ENCODE measurements at places on chromosomes 1 and 21. TPM values are rescaled to one million over a fixed set of nuclear protein-coding genes. Genes with fewer than 3 reads are reported as not detected.

GRCh38 chr1:68938051-68938666 lies 441.3 kb upstream of the DEPDC1 start:
- no peak for DNase-seq

GRCh38 chr1:21685946-21686678 lies 17.0 kb upstream of the RAP1GAP start:
- DNase-seq = no peak

- peak; percentile 54 for DNase-seq
Observed at GRCh38 chr1:110069404-110070281, 829 bp downstream of the ALX3 start.

- peak; percentile 56 for DNase-seq
Observed at GRCh38 chr1:95041491-95042165, 31.1 kb downstream of the ALG14 start.

DNA sequence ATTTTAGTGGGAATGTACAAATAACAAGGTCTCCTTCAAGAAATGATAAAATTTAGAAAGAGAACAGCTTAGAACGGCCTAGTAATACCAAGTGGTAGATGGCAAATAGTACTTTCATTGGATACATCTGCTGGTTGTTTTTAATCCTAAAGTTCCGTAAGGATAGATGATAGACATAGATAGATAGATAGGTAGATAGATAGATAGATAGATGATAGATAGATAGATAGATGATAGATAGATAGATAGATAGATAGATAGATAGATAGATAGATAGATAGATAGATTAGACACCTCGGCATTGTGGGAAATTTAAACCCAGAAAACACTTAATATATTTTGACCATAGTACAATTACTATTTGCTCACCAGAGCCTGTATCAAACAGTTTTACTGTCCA lies 288.5 kb downstream of the TPR start:
- no peak for DNase-seq

DNA sequence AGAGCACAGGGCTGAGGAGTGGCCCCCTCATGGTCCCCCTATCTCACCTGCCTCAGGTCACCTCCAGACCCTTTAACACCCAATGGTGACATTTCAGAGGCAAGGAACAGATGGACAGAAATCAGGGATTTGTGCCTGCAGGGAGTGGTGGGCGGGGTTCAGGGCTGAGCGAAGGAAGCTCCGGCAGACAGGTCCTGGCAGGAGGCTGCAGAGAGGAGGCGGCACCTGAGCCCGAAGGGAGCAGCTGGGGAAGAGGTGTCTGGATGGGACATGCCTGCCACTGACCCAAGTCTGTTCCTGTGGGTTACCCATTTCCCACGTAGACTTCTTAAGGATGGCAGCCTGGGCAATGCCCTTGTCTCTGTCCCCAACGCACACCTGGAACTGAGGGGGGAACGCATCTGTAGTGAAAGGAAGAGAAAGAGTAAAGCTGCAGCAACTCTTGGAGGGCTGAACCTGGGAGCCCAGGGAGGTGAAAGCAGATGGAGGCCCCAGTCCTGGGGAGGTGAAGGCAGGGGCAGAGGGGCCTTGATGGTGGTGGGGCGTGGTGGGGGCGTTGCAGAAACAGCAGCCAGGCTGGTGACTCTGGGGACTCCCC lies 61.6 kb upstream of the ADARB1 start:
- peak; percentile 57 for DNase-seq

GRCh38 chr1:101235696-101236515 lies 913 bp upstream of the S1PR1 start:
- peak; percentile 19 for DNase-seq

GRCh38 chr1:208065862-208066261 lies 154.9 kb upstream of the CD34 start:
- DNase-seq = no peak

DNA sequence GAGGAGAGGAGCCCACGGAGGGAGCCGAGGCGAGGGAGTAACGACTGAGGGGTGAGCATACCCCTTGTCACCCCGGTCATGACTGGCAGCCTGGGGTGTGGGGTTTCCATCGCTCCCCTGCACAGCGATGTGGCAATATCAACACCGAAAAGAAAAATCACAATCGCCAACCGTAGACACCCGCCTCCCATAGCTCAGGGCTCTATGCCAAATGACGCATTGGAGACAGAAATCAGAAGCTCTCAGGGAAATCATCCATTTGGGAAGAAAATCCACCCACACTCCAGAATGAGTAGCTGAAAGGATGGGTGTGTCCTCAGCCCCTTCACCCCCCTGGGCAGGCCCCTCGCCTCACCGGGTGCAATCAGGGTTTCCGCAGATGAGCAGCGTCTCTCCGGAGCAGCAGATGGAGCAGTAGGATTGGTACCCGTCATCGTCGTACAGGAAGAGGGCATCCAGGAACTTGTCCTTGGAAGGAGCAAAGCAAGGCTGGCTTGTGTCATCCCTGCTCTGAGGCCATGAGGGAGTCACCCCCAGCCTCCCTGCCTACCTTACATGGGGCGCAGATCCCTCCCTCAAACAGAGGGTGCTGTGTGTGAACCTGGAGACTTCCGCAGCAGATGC lies 2.5 kb downstream of the DNMT3L start:
- no peak for DNase-seq

GRCh38 chr1:199794105-199794863 lies 233.2 kb upstream of the NR5A2 start:
- DNase-seq = no peak

GRCh38 chr1:212124690-212125582 lies 89.4 kb downstream of the DTL start:
- DNase-seq = no peak

GRCh38 chr1:201565024-201565730 lies 26.2 kb downstream of the NAV1 start:
- peak; percentile 79 for DNase-seq

DNA sequence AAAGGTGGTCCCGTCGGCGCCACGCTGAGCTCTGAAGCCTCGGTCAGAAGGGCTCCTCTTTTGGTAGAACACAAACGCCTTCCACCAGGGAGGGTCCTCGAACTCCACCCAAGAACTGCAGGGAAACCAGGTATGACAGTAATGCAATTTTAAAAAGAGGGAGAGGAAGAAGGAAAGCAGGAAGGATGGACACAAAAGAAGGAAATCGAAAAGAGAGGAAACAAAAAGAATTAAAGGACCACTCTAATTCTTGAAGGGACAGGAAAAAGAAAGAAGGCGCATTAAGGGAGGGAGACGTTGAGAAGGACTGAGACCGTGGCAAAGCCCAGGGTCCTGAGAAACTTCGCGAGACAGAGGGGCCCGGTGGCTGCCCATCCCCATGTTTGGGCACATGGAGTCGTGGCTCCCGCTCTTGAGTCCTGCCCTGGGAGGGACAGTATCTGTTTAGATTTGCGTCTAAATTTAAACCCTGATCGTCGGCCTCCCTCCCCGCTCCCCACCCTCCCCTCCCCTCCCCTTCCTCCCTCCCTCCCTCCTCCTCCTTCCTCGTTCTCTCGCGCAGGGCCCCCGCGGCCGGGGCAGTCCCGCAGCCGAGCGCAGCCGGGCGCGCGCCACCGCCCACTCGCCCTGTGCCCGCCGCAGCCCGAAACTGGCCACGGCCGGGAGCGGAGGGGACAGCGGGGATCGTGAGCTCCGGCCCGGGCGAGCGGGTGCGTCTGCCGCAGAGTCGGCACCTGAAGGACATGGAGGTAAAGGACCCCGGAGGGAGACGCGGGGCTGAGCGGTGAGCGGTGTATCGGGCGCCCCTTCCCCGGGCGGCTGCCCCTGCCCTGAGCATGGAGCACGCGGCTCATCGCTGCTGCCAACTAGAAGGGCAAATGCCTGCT lies at the start of gene RCSD1:
TSS of gene RCSD1 (plus strand) at position 552 of the 887 bp plus-strand sequence. CDS start at position 744, 192 bp downstream.
- DNase-seq = peak; percentile 19

DNA sequence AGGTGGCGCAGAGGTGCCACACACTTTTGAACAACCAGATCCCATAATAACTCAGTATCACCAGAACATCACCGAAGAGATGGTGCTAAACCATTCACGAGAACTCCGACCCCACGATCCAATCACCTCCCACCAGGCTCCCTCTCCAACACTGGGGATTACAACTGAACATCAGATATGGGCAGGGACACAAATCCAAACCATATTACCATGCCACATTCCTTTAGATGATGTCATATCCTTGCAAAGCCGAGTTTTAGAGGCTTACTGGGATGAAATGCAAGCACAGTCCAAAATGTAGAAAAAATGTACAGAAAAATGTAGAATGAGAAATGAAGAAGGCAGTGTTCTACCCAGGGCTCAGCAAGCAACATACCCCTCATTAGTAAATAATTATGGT lies 64.7 kb downstream of the SGIP1 start:
- DNase-seq = peak; percentile 41

- no peak for DNase-seq
Observed at GRCh38 chr1:238777551-238777950, 608.8 kb upstream of the CHRM3 start.

DNA sequence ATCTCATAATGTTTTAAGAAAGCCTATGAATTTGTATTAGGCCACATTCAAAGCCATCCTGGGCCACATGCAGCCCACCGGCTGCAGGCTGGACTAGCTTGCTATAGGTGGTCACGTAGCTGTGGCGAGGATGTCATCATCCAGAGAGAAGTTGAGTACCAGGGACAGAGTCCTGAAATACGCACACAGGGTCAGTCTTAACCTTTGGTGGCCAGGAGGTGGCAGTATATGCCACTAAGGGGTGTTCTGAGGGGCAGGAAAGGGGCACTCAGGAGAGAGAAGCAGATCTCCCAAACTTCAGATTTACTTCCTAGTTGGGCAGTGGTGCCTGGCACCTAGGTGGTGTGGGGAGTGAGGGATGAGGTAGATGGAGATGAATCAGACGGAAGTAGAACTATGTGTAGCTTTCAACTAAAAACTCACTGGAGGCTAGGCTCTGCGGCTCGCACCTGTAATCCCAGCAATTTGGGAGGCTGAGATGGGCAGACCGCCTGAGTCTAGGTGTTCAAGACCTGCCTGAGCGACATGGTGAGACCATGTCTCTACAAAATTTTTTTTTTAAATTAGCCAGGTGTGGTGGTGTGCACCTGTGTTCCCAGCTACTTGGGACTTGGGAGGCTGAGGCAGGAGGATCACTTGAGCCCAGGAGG lies 16.3 kb upstream of the CDK18 start:
- peak; percentile 62 for DNase-seq

- DNase-seq = no peak
Observed at GRCh38 chr1:207298636-207299398, 22.7 kb upstream of the CD55 start.

DNA sequence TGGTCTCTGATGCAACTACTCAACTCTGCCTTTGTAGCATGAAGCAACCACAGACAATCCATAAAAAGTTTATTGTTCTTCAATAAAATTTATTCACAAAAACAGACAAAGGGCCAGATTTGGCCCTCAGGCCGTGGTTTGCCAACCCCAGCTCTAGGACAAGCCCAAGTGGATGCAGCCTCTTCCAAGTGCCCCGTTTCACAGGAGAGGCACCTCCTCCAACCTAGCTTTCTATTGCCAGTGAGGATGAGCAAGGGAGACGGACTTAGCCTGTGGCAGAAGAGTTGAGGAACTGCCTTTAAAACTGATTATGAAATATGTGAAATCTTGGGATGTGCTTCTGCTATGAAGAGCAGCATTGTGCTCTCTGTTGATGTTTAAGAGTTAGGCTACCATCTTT lies 105.4 kb downstream of the PSMG1 start:
- DNase-seq = no peak

DNA sequence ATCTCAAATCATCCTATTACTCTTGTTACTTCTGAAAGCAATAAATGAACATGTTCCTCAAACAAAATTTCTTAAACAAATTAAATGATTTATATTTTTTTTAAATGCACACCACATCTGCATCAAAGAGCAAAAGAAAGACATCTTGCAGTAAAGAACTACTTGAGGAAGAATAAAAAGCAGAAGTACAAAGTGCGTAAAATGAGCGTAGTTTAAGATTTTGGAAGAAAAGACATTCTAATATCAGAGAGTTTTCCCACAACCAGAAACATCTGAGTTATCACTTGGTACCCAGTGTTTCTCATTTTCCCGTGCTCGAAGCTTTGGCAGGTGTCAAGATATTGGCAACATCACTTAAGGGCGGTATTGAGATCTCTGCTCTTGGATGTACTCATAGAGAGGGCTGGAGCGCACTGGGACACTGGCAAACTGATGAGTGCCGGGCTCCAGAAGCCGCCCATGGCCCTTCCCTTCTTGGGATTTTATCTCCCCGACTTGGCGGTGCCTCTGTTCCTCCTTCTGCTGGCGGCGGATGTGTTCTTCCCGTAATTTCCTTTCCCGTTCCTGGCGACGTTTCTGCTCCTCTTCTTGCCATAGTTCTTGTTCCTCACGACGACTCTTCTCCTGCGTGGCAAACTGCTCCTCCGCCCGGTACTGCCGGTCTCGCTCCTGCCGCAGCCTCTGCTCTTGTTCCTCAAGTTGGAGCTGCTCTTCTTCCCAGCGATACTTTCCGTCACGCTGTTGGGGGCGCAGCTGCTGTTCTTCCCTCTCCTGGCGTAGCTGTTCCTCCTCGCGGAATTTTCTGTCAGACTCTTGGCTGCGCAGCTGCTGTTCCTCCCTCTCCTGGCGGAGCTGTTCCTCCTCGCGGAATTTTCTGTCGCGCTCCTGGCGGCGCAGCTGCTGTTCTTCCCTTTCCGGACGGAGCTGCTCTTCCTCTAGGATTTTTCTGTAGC lies 7.9 kb downstream of the TCHH start:
- DNase-seq = no peak

- DNase-seq = no peak
Observed at GRCh38 chr21:43825242-43825935, 36.0 kb downstream of the RRP1 start.

DNA sequence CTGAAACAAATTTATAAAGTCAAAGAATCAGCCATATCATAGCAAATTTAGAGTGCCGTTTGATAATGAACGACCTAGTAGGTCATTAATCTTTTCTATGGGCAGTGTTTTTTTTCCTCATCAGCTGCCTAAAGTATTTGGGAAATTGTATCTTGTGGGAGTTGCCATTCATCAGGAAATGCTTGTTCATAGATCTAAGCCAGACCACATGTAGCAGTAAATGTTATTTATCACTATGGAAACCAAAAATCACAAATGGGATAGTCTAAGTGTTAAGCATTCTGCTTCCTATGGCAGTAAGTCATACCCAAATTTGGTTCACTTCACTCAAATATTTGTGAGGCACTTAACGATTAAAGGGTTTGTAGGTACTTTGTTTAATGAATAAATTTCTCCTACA lies 52.9 kb downstream of the LRRC8D start:
- no peak for DNase-seq

Gene C1orf87
- total RNA-seq = not detected

Gene AKR7A2
- total RNA-seq = 83.3 TPM

Gene RYR2
- total RNA-seq = 0.26 TPM

Gene B3GALNT2
- 22.0 TPM for total RNA-seq

Gene LCE1B
- not detected for total RNA-seq

Gene PLA2G4A
- 14.7 TPM for total RNA-seq

Gene GPA33
- not detected for total RNA-seq

Gene PTPN22
- total RNA-seq = not detected

Gene KCNK1
- total RNA-seq = 0.53 TPM

Gene RHD
- total RNA-seq = not detected

Gene CNN3
- 169 TPM for total RNA-seq

Gene TSPAN2
- total RNA-seq = 0.17 TPM

Gene CRYAA
- total RNA-seq = not detected

Gene RGSL1
- total RNA-seq = not detected

Gene AIRE
- total RNA-seq = not detected

Gene CYP4Z1
- total RNA-seq = not detected

Gene LCK
- total RNA-seq = not detected

All from MG63 (cell line).